ENCODE measurements at places on chromosomes 12 and 14. TPM values are rescaled to one million over a fixed set of nuclear protein-coding genes. Genes with fewer than 3 reads are reported as not detected.

- DNase-seq, result no peak
These were observed 43.2 kb upstream of the TUNAR start for GRCh38 chr14:95833429-95833828.

Gene CLEC4C
- not detected for total RNA-seq

Gene ARG2
- total RNA-seq, result 0.48 TPM

Gene CD4
- 22.7 TPM for total RNA-seq

DNA sequence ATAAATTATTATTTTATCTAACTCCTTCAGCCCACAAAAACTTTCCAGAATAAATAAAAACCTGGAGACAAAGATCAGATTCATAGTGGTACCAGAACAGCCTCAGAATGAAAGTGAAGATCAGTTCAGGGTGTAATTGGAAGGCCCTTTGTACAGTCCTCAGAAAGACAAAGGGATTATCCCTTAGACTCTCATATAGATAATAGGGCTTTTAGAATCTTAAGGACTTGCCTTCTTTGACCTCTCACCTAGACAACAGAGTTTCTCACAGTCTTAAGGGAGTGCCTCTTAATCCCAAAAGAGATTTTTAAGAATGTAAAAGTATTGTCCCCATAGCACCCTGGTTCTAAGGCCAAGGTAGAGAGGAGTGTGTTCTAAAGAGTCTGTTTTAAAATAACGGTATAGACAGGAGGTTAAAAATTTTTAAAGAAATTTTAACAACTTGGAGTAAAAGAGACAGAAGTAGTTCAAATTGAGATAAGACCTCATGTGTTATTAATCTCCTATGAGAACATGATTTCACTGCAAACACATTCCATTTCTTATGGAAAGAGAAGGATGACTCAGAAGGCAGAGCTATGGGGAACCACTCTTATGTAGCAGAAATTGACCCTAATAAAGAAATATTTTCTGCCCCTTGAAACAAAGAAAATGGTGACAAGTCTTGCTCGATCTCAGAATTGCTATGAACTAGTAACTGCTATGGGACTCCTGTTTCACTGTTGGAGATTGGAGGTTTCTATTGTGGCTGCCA lies 24.2 kb upstream of the NOVA1 start:
- DNase-seq, result no peak

- DNase-seq, result no peak
These were observed 26.5 kb upstream of the PPP1R12A start for GRCh38 chr12:79961411-79961810.
